ENCODE measurements at places on chromosomes 16 and 17. TPM values are rescaled to one million over a fixed set of nuclear protein-coding genes. Genes with fewer than 3 reads are reported as not detected.

Gene SERPINF2
- total RNA-seq = 31.7 TPM

Gene VMO1
- total RNA-seq = 0.62 TPM

Gene GFAP
- total RNA-seq = 0.62 TPM

Gene ATP1B2
- total RNA-seq = 6.1 TPM

Gene CDH8
- total RNA-seq = 0.87 TPM

Gene CACNG5
- 0.55 TPM for total RNA-seq

DNA sequence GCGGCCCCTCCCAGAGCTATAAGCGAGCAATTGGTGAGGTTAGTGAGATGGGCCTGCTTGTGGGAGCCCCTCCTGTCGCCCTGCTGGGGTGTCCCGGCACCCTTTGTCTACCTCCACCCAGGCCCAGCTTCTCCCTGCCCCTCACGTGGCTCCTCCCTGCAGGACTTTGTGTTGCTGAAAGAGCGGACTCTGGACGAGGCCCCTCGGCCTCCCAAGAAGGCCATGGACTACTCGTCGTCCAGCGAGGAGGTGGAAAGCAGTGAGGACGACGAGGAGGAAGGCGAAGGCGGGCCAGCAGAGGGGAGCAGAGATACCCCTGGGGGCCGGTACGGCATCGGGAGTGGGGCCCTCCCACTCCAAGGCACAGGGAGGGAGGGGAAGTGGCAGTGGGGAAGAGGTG lies 6.1 kb upstream of the C17orf107 start:
- no peak for DNase-seq

GRCh38 chr17:4206962-4207361 lies 56.8 kb downstream of the ANKFY1 start:
- DNase-seq = no peak

DNA sequence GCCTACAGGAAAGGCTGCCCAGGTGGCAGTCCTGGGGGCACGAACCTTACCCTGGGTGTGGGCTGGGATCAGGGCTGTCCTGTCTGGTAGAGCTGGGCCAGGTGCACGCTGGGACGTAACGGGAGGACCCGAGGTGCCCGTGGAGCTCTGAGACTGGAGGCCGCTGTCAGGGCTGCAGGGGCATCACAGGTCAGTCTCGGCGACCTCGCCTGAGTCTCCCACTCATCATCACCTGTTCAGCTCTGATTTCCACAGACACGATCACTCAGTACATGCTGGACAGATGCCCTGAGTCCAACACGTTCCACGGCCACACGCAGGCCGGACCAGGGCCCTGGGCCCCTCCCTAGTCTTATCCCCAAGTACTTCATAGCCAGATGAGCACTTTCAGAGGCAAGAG lies 4.7 kb upstream of the CD300C start:
- no peak for DNase-seq

- DNase-seq = no peak
Measured at GRCh38 chr16:85126705-85127378, 14.6 kb upstream of the CIBAR2 start.

- DNase-seq = no peak
Measured at GRCh38 chr17:74635418-74635817, 11.9 kb upstream of the CD300E start.

DNA sequence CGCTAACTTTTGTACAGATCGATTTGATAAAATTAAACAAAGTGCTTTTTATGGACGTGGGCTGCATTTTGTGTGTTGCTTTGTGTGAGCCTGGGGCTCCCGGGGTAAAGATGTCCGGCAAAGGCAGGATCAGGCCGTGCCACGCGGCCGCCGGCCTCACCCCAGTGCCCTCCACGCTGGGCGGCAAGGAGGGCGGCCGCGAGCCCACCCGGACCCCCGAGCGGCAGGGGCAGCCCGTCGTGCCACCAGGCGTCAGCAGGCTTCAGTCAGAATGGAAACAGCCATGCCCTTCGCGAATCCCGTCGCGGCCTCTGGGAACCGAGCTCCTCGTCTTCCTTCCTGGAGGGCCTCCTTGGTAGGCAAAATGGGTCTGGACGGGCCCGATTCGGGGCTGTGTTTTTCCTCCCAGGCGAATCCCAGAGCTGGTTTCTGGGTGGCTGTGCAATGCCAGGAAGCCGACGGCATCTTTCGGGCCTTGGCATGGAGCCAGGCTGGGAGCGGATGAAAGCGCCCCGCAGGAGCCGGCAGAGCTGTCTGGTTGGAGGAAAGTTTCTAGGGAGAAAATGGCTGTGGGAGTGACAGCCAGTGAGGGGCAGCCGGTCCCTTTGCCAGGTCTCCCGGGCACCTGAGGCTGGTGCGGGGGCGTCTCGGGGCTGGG lies 5.5 kb downstream of the SOX8 start:
- no peak for DNase-seq

DNA sequence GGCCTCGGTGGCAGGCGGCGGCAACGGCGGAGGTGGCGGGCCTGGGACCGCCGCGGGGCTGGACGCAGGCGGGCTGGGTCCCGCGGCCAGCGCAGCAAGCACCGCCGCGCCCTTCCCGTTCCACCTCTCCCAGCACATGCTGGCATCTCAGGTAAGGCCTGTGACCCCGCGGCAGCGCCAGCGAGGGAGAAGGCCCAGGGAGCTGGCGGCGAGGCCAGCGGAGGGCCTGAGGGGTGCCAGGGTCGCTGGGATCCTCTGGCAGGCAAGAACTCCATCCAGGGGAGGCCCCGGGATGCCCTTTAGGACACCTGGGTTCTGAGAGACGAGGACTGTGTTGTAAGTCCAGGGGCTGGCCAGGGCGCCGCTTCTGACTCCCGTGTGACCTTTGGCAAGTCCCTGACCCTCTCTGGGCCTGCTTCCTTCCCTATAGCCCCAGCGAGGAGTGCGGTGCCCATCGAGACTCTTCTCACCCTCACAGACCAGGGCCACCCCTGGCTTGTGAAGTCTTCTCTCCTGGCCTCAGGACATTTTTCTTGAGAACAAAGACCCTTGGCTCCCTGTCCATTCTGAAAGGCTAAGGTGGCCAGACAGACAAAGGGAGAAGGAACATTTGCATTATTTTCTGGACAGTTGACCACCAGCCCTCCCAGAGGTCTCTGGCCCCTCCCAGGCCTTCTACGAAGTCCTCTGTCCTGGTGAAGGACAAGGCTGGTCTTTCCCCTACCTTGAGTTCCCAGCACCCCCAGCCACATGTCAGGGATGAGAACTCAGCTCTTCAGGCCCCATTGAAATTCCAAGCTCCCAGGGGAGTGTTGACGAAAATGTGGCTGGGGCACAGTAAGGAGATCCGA lies 6.3 kb downstream of the TBX2 start:
- DNase-seq = no peak

DNA sequence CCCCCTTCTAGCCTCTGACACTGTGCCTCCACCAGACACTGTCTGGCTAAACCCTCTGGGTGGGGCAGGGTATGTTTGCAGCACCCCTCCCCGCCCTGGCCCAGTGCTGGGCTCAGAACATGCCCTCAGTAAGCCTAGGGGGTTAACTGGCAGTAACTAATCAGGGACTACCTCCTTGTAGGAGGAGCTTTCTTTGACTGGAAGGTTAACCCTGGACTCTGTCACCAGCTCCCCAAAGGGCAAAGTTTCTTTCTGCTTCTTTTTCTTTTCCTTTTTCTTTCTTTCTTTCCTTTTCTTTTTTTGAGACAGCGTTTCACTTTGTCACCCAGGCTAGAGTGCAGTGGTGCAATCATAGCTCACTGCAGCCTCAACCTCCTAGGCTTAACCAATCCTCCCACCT lies 76.8 kb downstream of the PLXDC1 start:
- DNase-seq = no peak

DNA sequence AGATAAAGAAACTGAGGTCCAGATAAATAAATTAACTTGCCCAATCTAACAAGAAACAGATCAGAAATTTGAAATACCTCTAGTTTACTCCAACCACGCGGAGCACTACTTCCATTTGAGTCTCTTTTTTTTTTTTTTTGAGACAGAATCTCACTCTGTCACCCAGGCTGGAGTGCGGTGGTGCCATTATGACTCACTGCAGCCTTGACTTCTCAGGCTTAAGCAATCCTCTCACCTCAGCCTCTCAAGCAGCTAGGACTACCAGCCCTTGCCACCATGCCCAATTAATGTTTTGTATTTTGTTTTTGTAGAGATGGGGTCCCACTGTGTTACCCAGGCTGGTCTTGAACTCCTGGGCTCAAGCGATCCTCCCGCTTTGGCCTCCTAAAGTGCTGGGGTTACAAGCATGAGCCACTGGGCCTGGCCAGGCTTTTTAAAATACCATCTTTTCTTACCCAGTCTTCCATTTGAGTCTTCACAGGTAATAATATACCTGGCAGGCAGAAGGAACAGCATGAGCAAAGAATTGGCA lies 3.3 kb upstream of the NACA2 start:
- no peak for DNase-seq

- DNase-seq = no peak
Measured at GRCh38 chr16:83721676-83722075, 86.1 kb upstream of the HSBP1 start.

DNA sequence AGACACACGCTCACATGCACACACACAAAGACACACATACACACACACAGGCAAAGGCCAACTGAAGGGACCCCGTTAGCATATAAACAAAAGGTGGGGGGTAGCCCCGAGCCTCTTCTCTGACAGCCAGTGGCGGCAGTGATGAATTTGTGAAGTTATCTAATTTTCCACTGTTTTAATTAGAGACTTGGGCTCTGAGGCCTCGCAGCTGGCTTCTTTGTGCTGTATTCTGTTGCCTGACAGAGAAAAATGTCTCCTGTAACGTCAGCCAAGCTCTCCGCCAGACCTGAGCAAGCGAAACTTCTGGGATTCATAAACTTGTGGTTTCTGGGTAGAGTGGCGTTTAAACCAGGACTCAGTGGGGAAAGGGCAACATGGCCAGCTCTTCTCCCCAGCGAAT lies 113.9 kb upstream of the FOXF1 start:
- no peak for DNase-seq

- no peak for DNase-seq
Measured at GRCh38 chr16:11698271-11698689, 30.0 kb downstream of the SNN start.

- DNase-seq = no peak
Measured at GRCh38 chr16:23359092-23359760, 57.1 kb downstream of the SCNN1B start.

- DNase-seq = no peak
Measured at GRCh38 chr16:81756615-81757356, 22.3 kb upstream of the PLCG2 start.

DNA sequence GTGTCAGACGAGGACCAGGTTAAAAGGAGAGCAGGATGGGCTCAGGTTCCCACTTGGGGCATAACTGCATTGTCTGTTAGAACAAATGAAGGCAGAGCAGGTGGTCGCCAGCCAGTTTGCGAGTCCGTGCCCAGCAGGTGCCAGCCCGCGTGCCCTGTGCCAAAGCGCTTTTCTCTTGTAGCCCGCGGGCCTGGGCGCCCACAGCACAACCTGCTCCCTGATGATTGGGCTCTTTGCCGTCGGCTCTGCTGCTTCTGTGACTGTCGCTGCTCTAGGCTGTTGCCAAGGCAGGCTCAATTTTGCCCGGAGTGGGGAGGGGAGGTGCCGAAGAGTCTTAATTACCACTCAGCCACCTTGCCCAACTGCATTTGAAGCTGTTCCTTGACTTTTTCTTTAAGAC lies 21.1 kb downstream of the KNOP1 start:
- DNase-seq = no peak

DNA sequence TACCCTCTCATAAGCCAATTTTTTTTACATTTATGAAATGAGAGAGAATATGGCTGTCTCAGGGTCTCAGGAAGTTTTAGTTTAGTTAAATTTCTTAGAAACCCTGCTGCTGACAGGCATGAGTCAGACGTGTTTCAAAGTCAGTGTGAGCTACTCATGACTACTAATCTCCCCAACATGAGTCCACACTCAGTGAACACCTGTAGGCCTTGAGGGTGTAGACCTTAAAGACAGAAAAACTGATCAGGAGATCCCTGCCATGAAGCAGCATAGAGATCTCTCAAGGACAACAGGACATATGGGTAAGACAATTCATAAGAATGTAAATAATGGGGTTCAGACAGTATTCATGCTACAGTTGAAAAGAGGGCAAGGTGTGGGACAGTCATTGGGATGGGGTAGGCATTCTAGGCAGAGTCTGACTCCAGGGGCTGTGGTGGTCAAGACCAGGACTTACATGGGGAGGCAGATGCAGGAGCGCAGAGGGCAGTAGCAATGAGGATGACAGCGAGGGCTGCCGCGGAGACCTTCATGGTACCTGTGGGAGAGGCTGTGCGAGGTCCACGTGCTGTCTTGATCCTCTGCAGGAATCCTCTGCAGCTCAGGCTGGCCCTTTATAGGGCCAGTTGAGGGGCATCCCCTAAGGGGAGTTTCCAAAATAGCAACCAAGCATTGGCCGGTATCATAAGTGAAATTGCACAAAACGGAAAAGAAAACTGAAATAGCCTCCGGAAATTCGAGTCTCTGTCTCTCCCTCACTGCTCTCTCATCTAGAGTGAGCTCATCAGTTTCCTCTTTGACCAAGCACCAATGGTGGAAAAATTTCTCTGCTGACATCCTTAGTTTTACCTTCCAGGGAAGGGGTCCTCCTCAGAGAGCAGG lies at the start of gene CCL5:
TSS of gene CCL5 (minus strand) at position 588 of the 882 bp plus-strand sequence.
- DNase-seq = no peak

GRCh38 chr16:17512636-17513220 lies 42.0 kb upstream of the XYLT1 start:
- no peak for DNase-seq

GRCh38 chr16:88633684-88634140 lies 4.7 kb upstream of the IL17C start:
- DNase-seq = peak; percentile 36

DNA sequence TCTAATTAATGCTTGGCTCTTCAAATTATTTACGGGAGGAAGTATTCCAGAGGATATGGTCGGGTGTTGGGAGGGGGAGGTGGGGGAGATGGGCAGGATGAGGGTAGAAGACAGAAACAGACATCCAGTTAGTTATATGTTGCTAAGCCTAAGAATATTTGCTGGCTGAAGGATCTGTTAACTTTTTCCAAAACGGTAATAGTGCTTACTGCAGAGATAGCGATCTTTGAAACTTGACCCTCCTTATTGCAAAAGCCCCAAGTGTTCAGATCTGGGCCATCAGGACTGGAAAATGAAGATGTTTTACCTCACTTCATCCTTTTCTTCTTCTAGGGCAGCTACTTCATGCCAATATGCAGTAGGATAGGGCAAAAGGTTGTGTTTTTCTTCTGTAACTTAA lies 27.0 kb upstream of the MMD start:
- DNase-seq = no peak

DNA sequence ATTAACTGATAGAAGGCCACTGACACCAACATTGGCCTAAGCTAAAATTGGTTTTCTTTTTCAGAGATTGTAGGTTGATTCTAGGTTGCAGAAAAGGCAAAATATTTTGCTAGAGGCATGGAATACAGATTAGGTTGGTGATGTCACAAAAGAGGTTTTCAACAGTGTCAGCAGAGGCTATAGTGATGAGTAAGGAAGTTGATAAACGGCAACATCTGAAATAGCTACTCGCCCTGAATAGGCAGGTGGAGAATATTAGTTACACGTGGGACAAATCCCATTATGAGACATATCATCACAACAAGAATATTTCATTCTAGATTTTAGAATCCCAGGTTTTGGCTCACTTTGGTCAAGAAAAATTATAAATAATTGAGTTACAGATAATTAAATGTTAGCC lies 1.5 kb upstream of the TOM1L1 start:
- no peak for DNase-seq
